ENCODE measurements at places on chromosomes 6 and 20.

DNA sequence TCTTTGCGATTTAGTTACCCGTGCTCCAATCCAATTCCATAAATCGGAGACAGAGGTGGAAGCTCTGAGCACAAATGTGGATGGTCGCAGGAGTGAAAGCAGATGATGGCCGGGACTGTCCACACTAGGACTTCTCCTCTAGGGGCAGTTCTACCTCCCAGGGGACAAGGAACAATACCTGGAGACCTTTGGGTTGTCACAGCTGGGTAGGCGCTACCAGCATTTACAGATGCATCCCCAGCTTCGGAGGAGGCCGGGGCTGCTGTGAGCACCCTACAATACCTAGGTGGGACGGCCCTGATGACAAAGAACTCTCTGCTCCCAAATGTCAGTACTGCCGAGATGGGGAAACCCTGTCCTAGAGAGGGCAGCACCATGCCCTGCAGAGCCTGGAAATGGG, 195.9 kb upstream of the CDH4 start:
- DNase-seq, result no peak

GRCh38 chr6:31467151-31467550, 30.8 kb upstream of the MICB start:
- DNase-seq, result no peak

DNA sequence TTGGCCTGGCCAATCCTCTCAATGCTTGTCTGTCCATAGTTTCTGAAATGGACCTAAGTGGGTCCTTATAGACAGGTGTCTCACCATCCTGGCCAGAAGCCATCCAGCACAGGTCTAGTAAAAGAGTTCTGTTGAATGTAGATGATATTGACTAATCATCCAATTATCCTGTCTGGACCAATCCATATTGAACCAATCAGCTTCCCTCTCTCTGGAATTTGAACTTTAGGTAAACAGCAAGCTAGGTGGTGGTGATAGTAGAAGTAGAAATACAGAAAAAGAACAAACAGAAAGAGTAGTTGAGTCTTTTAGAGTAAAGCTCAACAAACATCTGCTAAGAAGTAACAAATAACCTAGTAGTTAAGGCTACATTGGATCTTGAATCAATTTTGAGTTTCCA, 9.5 kb upstream of the PNRC1 start:
- DNase-seq, result no peak

DNA sequence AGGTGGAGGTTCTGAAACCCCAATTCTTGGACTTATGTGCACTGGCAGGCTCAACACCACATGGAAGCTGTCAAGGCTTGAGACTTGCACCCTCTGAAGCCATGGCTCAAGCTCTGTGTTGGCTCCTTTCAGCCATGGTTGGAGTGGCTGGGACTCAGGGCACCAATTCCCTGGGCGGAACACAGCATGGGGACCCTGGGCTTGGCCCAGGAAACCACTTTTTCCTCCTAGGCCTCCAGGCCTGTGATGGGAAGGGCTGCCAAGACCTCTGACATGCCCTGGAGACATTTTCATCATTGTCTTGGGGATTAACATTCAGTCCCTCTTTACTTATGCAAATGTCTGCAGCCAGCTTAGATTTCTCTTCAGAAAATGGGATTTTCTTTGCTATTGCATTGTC, 26.2 kb upstream of the CLDN20 start:
- no peak for DNase-seq

DNA sequence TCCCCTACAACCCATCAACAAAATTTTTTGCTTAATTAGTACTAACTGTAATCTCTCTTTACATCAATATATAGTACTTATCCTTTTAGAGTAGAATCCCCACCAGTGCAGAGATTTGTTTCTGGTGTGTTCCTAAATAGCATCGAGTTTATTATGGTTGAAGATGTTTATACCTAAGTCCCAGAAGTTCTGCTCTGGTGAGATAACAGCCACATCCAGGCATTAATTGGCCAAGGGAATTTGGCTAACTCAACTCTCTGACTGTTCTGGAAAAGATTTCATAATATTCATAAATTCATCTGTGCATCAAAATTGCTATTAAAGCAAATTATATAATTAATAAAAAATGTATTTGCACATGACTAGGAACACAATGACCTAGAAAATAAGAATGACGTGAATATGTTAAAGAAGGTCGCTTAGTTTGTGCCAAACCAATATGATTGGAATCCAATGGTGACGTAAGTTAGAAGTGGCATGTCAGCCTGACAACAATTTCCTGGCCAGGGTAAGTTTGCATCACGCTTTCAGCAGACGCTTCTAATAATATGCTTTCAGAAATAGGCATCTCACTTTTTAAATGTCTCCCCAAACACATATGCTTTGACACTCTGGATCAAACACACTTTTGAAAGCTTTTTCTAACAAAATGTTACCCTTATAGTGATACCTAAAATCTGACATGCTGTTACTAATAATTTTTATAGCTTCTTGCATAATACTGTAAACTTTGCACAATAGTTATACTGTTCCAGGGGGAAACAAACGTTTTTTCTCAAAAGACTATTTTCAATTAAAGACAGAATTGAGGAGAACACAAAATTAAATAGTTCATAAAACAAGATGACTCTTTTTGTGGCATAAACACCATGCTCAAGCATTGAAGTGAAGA, 236.7 kb downstream of the TENT5A start:
- no peak for DNase-seq

DNA sequence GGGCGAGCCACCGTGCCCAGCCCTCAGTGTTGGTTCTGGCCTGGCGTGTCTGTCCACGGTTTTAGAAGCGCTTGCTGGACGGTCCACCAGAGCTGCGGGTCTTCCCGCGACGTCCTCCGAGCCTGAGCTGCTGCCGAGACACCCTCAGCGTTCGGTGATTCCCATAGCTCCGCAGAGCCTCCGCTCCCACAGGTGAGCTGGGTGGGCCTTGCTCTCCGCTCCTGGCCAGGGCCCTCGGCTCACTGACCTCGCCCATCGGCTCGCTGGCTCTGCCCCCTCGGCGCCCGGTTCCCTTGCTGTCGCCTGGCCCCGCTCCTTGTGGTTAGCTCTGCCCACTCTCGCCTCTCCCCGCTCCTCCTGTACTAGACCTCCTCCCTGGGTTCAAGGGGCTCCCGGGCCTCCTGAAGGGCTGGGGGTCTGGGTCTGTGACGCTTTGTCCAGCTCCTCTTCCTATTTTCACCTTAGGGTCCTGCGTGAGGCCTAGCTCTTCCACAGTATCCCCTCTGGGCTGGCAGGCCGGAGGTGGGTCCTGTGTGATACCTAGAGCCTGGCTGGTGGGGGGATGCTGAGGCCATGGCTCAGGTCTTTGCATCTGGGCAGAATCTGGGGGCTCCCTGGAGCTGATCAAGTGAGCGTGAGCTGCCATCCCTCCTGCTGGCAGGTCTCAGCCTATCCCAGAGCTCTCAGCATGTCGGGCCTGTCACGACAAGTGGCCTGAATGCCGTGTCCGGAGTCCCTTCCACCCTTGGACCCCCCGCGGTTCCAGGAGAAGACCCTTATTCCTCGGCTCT, 5.0 kb upstream of the COX4I2 start:
- DNase-seq, result no peak
